Right renal cortex interstitium (tissue), 3 donors: ENCODE measurements at places on chromosomes 4 and X.

- DNase-seq, result no peak
Measured at GRCh38 chr4:115152081-115152480, 38.7 kb upstream of the NDST4 start.

- DNase-seq, result no peak
Measured at GRCh38 chrX:66638591-66639500, at the start of gene EDA2R. TSS of gene EDA2R (minus strand) at chrX:66639078. CDS start at chrX:66616020, 23,058 bp downstream.

GRCh38 chr4:156330436-156331031 lies 376.9 kb upstream of the CTSO start:
- DNase-seq, result no peak

DNA sequence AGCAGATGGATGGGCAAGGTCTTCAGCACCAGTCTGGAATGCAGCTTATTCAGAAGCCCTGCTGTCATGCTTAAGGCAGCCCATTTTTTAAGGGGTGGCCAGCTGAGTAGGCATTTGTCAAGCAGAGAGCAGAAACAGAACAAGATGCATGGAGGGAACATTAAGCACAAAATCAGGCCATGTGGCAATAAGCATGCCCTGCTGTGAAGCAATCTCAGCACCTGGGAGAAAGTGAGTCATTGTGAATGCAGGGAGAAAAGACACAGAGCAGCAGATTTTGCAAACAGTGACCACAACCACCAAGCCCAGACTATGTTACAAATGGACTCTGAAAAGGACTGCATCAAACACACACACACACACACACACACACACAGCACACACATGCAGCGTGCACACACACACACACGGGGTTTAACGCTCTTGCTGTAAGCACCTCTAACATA lies 94.1 kb upstream of the GALNT7 start:
- DNase-seq, result no peak

DNA sequence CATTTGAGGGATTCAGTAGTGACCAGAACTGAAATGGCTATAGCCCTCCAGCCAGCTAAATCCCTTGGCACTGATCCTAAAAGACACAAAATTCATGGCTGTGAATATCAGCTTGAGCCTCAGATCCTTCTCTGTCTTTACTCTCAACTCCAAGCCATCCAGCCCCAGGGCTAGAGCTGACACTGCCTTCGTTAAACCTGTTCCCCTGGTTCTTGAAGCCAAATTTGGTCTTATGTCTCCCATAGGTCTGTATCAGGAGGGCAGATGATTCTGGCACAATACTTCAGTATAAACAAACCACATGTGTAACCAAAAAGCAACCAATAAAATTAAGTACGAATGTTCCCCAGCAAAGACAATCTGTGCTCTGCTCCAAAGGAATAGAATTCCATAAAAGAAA lies 78.0 kb downstream of the ANOS1 start:
- DNase-seq, result no peak

GRCh38 chr4:110183643-110184042 lies 14.8 kb downstream of the ELOVL6 start:
- DNase-seq, result no peak

DNA sequence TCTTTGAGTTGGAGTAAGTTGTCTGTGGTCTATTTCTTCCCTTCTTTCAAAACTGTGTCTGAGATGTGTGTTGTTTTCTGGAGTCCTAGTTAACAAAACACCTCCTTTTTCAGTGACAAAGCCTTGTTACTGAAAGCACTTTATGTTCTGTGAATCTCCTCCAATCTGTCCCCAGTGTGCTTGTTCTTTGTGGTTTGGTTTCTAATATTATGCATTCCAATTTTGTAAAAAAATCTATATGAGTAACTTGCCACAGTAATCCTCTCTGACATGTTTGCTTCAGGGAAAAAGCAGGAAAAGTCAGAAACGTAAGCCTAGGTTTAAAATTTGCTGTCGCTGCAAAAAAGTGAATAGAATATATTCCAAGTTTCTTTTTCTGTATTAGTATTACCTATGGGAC lies 12.4 kb downstream of the PRRG1 start:
- DNase-seq, result no peak

DNA sequence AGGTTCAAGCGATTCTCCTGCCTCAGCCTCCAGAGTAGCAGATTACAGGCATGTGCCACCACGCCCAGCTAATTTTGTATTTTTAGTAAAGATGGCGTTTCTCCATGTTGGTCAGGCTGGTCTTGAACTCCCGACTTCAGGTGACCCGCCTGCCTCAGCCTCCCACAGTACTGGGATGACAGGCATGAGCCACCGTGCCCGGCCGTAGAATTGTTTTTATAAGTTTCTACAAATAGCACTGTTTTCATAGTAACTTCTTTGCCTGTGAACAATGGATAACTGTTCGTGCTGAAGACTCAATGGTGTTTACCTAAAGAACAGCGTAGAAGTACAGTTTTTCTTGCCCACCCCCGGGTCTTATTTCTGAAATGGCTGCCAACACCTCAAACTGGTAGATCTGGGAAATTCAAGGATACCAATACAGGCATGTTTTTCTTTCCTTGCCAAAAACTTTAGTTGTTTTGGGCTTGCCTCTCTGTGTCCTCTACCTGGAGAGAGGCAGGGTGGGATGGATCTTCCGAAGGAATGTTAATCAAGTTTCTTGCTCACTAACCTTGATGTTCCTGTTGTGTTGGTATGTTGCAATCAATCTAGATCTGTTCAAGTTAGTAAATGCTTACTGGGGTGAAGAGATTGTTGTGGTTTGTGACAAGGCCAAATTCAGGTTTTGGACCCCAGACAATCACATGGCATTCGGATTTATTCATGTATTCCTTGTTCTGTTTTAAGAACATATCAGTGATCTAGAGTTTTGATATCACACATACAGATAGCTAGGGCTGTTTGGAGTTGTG lies 2.8 kb upstream of the RUFY3 start:
- no peak for DNase-seq

- DNase-seq, result no peak
Measured at GRCh38 chrX:116417968-116418367, 18.4 kb upstream of the SLC6A14 start.

DNA sequence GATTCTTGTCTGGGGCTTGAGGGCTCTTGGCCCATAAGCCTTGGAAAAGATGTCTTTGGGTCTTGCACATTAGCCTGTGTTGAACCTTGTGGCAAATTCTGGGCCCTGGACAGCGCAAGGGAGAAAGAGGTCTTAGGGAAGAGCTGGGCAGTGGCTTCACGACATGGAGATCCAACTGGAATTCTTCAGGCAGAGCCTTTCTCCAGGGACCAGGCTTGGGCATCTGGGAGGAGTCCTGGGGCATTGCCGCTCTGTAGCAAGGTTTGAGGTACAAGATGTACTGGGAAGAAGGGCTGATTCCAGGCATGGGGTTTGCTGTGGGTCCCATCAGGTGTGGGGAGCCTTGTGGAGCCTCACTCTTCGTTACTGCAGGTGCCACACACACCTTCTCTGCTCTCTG lies 104.0 kb upstream of the ACTRT1 start:
- no peak for DNase-seq

DNA sequence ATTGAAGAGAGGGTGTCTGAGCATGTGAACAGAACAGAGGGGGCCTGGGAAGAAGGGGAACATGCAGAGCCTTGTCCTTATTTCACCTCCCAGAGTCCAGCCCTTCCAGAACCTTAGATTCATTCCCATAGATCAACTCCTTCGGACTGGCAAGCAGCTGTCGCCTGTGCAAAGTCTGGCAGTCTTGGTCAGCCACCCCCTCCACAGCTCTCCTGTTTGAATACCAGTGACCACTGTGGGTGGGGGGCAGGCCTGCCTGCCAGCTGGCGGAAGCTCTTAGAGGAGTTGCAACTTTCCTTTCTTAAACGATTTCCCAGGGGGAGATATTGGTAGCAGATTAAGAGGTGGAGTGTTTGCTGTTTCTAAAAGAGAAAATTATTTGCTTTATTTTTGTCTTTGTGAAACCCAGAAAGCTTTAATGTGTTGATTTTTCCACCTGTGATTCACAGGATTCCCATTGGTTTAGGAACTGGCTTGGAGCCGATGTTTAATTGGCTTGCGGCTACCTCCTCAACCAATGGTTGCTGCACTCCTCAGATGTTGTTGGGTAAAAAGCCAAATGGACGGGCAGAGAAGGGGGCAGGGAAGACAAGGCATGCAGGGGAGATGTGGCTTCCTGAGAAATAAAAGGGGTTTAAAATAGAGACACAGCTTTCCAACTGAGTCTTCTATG lies 62.2 kb upstream of the PRPS1 start:
- DNase-seq, result peak; percentile 15

DNA sequence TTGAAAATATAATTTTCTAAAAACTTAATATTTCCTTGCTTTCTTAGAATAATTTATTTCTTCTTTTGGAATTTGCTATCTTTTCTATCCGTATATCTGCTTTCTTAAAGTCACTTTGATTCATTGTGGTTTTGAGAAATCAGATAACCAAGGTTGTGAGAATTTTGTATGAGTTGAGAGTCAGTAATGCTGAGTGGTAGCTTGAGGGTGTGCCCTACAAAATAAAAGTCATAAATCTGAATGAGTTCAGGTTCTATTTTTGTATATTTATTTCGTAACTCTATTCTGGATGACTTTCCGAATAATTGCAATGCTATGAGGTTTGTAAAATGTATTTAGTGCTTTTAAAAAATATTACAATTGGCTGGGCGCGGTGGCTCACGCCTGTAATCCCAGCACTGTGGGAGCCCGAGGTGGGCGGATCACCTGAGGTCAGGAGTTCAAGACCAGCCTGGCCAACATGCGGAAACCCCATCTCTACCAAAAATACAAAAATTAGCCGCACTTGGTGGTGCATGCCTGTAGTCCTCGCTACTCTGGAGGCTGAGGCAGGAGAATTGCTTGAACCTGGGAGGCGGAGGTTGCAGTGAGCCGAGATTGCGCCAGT lies 8.9 kb downstream of the COPS4 start:
- no peak for DNase-seq

GRCh38 chrX:120562569-120562926 lies 1.8 kb upstream of the CUL4B start:
- no peak for DNase-seq

DNA sequence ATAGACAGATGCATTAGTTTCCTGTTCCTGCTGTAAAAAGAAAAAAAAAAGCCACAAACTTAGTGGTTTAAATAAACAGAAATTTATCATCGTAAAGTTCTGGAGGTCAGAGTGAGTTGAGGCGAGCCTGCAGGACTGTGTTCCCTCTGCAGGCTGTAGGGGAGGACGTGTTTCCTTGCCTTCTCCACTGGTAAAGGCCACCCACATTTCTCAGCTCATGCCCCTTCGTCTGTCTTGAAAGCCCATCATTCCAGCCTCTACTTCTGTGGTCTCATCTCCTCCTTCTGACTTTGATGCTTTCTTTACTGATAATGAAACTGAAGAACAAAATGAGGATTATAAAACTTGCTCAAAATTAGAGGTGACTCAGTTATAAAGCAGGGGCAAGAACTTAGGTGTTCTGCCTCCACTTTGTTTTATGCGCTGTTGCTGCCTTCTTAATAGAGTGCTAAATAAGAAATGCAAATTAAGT lies 143.0 kb downstream of the STIM2 start:
- DNase-seq, result no peak

GRCh38 chr4:138702190-138702824 lies 313.3 kb upstream of the NOCT start:
- DNase-seq, result no peak

DNA sequence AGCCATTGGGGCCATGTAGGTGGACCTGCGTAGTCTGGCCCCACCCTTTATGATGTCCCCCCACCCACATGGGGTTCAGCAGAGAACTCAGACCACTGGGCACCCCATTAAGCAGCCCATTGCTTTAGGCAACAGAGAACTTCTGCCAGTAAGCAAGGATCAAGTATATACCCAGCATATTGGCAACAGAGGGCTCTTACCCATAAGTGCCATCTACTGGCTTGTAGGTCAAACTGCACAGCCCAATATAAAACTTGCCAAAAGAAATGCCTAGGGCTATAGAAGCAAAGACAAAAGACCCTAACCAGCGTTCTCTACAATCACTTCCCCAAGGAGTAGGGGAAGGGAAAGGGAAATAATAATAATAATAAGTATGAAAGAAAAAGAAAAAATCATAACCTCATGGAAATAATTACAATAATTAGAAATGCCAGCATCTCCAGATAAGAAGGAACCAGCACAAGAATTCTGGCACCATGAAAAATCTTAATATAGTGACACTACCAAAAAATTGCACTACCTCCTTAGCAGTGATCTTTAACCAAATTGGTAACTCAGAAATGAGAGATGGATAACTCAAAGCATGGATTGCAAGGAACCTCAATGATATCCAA lies 1090.7 kb downstream of the FAT4 start:
- DNase-seq, result no peak

DNA sequence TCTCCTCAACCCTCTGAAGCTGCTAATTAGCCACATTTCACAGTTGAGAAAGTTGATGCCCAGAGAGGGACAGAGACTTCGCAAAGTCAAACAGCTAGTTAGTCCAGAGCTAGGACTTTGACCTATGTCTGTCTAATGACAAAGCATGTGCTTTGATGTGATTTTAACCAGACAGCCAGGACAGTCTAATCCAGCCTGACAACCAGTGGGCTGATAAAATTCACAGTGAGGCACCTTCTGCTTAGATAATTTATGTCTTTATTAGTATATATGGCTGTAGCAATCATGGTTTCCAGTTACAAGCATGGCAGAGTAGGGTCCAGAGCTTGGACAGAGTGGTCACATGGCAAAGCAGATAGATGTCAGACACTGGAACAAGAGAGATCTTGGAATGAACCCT lies 133.6 kb upstream of the C1QTNF7 start:
- DNase-seq, result no peak

- DNase-seq, result no peak
Measured at GRCh38 chr4:95439896-95440295, 108.9 kb downstream of the UNC5C start.

GRCh38 chrX:130085551-130086446 lies 24.5 kb downstream of the ELF4 start:
- DNase-seq, result no peak

GRCh38 chrX:137354851-137355250 lies 211.1 kb upstream of the ZIC3 start:
- no peak for DNase-seq

DNA sequence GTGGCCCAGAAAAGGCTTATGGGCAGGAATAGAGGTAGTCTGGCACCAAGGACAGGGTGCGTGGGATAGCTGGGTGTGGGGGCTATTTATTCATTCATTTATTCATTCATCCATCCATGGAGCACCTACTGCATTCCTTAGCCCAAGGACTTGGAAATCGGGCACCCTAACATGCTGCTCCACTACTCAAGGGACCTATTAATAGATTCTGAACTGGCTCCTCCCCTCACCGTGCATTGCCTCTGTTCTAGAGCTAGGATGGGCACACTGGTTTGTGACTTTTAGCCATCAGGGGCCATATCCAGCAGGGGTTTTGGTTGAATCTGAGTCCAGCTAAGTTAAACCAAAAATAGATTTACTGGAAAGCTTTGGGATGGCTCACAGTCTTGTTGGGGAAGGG lies 30.6 kb upstream of the PJA1 start:
- no peak for DNase-seq
